ENCODE measurements at places on chromosomes 1 and 21.

DNA sequence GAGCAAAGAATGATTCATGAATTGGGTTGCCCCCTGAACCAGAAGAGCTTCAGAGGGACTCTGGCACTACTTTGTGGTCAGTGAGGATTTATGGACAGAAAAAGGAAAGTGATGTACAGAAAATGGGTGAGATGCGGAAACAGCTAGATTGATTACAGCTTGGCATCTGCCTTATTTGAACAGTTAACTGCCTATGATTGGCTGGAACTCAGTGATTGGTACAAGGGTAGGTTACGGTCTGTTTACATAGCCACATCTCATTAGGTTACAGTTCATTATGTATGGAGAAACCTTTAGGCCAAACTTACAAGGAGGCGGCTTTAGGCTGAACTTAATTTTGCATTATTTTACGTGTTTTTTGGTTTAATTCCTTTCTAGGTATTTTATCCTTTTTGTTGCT lies 29.0 kb upstream of the RHOU start:
- no peak for DNase-seq

- DNase-seq: no peak
Observed at GRCh38 chr1:18429654-18430053, 51.1 kb upstream of the KLHDC7A start.

DNA sequence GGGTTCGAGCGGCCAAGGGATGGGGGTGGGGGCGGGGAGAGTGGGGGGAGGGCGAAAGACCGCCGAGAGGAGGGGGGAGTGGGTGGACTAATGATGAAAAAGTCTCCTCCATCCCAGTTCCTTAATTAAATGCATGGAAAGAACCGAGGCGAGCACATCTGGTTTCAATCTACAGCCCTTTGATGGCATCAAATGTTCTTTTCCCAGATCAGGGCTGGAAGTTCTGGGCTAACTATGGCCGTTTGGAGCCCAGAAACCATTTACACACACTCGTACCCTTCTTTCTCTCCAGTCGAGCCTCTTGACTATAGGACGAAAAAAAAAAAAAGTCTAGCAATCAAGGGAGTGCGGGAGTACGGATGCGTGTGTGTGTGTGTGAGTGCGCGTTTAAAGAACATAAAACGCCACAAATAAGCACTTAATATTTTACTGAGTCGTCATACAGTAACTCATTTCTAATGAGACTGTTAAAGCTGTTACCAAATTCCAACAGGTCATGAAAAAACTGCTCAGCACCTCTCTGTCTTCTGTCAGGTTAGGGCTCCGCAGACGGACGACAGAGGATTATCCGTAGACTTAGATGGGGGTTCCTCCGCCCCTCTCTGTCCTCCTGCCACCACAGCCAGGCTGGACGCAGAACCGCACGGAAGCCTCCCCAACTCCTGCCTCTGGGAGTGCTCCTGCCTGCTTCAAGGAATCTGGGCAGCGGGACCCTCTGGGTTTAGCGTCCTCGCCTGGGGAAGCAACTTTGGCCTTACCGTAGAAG lies 2.1 kb upstream of the PRRX1 start:
- DNase-seq: no peak

DNA sequence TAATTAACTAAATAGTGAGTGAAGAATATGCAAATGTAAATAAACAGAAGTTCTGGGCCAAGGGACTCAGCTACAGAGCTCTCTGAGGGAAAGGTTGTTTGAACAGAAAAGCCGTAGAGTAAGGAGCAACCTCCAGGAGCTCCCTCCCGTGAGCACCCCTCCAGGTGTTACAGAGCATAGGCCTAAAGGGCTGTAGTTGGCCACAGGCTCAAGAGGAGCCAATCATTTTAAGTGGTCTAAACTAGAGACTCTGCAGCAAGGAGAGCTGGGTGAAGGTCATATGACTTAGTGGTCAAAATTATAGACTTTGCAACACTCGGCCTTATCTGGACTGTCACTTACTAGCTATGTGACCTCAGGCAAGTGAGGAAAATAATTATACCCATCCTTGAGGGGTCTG lies 19.1 kb upstream of the RXRG start:
- DNase-seq: no peak

DNA sequence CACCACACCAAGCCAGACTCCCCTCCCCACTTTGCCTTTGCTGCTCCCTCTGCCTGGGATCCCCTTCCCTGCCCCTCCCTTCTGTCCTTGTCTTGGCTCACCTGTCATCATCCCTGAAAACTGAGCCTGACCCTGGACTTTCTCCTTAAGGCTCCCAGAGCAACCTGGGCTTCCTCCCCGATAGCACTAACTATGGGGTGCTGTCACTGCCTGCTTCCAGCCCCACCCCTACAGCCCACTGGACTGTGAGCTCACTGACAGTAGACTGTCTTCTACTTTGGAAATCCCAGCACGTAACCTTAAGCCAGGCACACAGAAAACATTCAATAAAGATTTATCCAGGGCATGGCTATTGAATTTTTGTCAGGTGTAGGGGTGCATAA lies 9.5 kb upstream of the CSF1 start:
- DNase-seq: no peak

DNA sequence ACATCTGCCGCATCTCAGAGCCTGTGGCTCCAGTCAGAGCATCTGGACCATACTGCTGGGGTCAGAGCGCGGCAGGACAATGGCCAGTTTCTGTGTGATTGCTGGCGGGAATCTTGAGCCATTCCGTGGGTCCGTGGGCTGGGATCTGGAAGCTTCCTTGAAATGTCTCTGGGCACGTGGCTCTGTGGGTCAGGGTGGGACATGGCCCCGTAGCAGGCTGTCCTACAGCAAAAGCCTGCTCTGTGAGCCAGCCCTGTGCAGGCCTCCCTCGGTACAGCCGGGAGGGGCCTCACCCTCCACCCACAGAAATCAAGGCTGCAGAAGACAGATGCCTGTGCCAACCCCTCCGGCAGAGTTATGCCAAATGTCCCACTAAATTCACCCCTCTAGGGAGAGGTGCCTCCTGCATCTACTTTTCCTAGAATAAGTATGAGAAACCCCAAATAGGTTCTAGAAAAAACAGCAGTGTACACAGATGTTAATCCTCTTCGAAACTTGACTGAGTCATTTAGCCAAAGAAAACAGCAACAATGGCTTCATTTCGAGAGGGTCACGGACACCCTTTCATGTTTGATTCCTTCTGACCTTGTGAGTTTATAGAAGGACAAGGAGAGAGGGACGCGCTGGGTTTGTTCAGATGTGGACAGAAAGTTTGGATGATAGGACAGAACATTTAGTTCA lies 27.8 kb downstream of the COL18A1 start:
- DNase-seq: no peak

GRCh38 chr21:41460578-41461527 lies 34.8 kb downstream of the MX1 start:
- DNase-seq: peak; percentile 28

DNA sequence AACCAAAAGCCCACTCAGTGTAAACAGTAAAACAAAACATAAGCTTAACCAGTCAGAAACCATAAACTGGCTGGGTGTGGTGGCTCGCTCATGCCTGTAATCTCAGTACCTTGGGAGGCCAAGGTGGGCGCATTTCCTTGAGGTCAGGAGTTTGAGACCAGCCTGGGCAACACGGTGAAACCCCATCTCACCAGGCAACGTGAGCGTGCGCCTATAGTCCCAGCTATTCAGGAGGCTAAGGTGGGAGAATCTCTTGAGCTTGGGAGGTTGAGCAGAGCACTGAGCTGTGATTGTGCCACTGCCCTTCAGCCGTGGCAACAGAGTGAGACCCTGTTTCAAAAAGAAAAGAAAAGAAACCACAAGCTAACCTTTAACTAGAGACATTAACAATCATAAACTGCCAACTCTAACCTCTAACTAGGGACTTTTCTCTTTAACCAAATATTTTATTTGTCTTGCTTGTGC lies 13.1 kb upstream of the PRRC2C start:
- no peak for DNase-seq

- DNase-seq: no peak
Observed at GRCh38 chr1:228155596-228156514, 6.1 kb downstream of the GJC2 start.

- DNase-seq: no peak
Observed at GRCh38 chr1:55623311-55623710, 408.1 kb upstream of the USP24 start.

DNA sequence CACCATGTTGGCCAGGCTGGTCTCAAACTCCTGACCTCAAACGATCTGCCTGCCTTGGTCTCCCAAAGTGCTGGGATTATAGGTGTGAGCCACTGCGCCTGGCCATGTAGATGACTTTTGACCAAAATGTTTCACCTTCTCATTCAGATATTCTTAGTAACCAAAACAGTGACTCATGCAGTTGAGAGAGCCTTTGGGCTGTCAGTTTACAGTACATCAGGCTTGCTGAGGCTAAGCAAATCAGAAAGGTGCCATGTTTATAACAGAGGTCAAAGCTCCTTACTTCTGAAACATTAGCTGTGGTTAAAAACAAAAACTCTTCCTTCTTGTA lies 21.0 kb downstream of the CNIH4 start:
- peak; percentile 4 for DNase-seq

GRCh38 chr1:244968471-244968871 lies 104.1 kb upstream of the HNRNPU start:
- no peak for DNase-seq

- no peak for DNase-seq
Observed at GRCh38 chr1:27045973-27046558, 33.4 kb upstream of the TENT5B start.

DNA sequence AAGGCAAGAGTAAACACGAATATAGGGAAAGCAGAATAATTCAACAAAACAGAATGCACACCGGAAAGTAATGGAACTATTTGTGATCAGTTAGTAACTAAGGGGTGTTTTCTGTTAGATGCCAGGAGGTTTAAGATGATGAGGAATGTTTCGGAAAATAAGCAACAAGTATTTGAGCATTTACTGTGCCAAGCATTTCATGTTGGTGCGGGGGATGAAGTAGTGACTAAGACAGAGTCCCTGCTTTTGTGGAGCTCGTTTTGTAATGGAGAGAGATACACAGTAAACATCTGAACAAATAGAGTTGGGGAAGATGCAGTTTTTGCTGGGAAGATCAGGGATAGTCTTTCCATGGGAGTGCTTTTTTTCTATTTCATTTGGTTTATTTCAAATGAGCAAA lies 78.7 kb downstream of the DYRK1A start:
- no peak for DNase-seq

GRCh38 chr1:24864370-24864777 lies 65.7 kb downstream of the RUNX3 start:
- no peak for DNase-seq

DNA sequence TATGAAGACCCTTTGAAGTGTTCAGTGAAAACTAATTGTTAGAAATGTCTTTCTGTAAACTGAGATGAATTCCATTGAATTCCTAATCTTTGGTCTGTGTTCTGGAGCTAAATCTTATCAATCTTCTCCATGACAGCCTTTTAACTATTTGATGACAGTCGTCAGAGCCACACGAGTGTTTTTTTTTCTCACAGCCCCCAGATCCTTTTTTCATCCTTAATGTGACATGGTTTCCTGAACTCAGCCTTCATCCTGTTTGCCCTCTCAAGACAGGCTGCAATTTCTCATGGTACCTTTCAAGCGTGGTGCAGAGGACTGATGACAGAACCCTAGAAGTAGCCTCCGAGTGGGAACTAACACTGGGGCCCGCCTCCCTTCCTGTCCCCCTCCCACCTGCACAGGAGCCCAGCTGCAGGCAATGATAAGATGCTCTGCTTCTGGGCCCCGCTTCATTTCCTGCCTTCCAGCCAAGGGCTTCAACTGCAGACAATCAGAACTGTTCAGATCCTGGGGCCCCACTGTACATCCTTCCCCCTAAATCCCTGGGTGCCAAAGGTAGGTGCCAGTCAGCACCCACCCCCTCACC lies 114.6 kb upstream of the VAV3 start:
- no peak for DNase-seq

- peak; percentile 86 for DNase-seq
Observed at GRCh38 chr1:42282024-42282579, 52.9 kb downstream of the FOXJ3 start.

DNA sequence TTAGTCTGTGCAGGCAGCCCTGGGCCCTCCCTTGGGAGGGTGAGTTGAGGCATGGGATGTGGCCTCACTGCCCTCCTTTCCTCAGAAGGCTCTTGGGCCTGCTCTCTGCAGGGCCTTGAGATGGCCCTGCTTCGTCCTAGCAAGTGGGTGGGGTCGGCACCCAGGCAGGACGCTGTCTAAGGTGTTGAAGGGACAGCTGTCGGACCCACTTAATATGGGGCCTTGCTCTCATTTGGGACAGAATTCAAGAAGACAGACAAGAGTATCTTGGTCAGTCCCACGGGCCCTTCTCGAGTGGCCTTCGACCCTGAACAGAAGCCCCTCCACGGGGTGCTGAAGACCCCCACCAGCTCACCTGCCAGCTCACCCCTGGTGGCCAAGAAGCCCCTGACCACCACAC lies 26.0 kb upstream of the PDXK start:
- DNase-seq: no peak

- peak; percentile 40 for DNase-seq
Observed at GRCh38 chr1:10960411-10961299, 51.8 kb upstream of the TARDBP start.

GRCh38 chr1:245763873-245764331 lies 609.1 kb downstream of the KIF26B start:
- no peak for DNase-seq

DNA sequence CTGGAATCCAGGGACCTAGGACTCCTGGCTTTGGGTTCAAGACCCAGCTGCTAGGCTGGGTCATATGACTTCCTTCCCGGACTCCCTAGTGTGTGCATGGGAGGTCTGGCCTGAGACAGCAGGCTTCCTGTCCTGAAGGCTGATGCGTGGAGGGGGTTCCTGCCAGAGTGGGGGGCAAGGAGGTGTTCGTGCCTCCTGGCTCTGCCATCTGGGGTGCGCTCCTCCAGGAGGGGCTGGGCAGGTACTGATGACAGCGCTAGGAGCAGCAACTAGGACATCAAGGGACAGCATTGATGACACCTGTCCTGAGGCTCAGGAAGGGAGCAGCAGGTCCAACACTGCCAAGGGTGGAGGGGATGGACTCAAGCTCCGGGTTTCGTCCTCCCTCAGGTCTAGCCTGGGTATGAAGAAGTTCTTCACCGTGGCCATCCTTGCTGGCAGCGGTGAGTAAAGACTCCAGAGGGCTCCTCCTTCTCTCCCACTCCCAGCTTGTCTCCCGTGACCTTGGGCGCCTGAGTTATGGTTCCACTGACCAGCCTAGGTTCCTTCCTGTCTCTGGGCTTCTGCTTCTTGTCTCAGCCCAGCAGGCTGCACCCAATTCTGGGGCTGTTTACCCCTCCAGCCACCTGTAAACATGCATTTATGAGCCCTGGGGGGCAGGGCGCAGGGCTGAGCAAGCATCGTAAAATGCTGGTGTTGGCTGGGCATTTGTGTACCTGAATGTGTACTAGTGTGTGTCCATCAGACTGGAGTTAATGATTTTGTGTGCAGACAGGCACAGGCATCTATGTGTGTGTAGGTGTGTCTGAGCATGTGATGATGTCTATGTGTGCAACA lies 871 bp downstream of the PLA2G2F start:
- no peak for DNase-seq

DNA sequence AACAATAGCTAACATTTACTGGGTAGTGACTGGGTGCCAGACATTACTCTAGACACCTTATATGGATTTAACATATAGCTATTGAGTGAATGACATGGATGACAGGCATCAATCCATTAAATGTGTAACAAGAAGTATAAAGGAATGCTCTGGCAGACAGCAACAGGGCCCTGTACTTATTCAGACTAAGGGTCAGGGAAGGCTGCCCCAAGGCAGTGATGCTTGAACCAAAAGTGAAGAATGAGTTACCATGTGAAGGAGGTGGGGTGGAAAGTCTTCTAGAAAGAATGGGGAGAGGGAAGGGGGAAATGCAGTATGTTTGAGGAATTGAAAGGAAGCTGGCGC lies 8.3 kb upstream of the PTPRF start:
- DNase-seq: no peak
